ENCODE measurements at places on chromosomes 16 and 17.

DNA sequence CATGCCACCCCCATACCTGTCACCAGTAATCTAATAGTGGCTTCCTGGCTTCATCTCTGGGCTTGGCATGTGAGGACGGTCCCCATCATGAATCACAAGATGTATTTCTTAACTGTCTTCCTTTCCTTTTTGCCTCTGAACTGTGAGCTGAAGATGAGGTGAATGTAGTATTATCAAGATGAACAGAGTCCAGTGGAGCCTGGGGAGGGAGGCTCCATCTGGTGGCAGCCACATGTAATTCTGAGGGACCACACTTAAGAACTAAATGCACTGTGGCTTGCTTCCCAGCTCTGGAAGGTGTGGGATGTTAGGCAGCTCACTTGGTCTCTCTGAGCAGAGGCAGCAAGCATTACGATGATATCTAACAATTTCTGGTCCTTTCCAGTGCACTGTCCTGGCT is 354.9 kb upstream of the ASIC2 start:
- DNase-seq, result no peak

- DNase-seq, result no peak
Measured at GRCh38 chr17:12973496-12974004, 44.3 kb downstream of the ELAC2 start.

GRCh38 chr17:71287071-71287823 is 833.6 kb upstream of the SOX9 start:
- DNase-seq, result no peak

GRCh38 chr16:50244140-50244503 is 22.2 kb upstream of the ADCY7 start:
- no peak for DNase-seq
